EH (cell line): ENCODE measurements at places on chromosomes 2 and 18.

- peak; percentile 84 for DNase-seq
These were observed 36.5 kb downstream of the EFR3B start for GRCh38 chr2:25078170-25079049.

GRCh38 chr2:174633623-174633930, 36.0 kb upstream of the WIPF1 start:
- peak; percentile 40 for DNase-seq

GRCh38 chr2:233289648-233290047, 18.0 kb upstream of the SAG start:
- DNase-seq = no peak

DNA sequence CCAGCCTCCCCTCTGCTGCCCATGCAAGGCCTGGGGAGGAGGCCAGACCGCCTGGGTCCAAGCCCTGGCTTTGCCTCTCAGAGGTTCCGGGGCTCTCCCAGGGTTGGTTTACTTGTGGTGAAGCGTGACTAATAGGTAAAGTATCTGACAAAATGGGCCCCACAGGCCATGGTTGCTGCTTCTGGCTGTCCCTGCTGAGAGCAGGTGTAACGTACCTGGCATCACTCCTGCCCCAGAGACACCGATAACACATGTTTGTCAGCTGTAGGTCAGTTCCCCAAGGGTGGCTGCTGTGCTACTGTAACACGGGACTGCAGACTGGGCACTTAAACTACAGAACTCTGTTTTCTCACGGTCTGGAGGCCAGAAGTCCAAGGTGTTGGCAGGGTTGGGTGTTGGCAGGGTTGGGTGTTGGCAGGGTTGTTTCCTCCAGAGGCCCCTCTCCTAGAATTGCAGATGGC, 34.1 kb downstream of the ODC1 start:
- peak; percentile 61 for DNase-seq

DNA sequence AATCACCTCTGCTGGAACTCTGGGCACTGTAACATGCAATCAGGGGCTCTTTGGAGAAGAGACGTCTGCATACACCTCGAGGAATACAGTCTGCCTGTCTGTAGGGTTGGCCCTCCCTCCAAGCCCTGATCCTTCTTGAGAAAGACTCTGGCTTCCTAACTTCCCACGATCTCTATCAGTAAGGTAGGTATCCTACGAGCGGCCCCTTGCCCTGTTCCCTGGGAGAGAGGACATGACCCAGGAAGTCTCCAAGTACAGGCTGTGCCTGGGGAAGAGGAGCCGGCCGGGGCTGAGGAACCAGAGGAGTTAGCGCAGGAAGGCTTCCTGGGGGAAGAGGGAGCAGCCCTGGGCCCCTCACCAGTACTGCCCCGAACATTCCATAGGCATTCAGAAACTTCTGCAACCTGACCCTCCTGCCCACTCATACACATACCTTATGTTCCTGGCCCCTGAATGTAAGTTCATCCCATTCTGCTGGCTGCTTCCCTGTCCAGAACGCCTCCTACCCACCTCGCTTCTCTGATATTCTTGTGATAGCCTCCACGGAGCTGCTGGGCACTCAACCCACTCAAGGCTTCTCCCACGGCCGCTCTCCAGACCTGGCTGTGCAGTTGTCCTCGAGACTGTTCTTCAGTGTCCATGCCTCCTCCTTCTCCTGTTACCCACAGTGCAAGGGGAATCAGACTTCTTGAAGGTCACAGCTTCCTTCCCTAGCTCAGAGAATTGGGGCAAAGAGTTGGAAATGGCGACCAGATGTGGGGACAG, 116.1 kb downstream of the CYP26B1 start:
- DNase-seq = no peak

DNA sequence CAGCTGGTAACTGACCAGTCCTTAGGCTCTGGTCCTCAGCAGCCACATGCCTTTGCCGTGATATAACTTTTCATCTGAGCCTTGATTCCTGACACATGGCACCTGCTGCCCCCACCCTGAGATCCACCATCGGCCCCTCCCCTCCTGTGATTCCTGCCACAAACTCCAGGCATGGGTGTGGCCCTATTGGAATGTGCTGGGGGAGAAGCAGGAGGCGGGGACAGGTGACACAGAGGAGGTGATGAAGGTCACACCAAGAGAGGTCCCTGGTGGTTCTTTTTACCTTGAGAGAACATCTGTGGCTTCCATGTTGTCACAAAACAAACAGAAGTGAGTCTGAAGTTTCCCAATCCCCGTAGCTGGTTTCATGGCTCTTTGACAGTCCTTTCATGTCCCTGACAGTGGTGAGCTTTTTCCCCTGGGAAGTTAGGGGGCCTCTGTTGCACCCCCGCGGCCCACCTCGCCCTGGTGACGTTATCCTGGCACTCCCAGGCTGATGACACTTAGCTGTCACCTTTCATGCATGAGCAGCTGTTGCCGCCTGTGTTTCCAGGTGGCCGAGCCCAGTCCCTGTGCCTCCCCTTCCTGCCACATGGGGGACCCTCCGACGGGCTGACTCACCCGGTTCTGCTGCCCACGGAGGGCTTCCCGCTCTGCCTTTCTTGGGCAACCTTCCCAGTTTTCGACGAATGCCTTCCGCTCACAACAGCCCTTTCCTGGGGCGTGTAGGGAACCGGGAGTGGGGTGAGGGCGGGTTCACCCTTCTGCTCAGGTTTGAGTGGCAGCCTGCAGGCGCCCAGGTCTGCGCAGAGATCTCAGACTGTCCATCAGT, 66.3 kb upstream of the GLI2 start:
- no peak for DNase-seq

- DNase-seq = peak; percentile 77
These were observed 102.4 kb downstream of the CABLES1 start for GRCh38 chr18:23237524-23238151.

DNA sequence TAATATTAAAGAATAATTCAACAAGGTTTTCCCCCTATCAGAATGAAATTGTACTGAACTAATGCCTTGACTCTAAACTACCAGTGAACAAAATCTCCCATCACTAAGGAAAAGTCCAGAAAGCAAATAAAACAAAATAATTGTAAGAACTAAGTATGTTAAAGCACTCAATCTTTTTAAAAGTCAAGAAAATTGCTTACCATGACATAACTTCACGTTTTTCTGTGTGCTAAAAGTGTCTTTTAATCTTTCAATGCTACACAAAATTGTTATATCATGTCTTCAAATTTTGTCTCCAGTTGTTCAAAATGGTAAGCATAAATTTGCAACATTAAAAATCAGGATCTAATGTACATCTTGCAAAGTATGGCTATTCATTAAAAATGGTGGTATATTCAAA, 156.1 kb downstream of the BAZ2B start:
- DNase-seq = no peak

- DNase-seq = no peak
These were observed 200.1 kb upstream of the NRXN1 start for GRCh38 chr2:51232027-51232426.

DNA sequence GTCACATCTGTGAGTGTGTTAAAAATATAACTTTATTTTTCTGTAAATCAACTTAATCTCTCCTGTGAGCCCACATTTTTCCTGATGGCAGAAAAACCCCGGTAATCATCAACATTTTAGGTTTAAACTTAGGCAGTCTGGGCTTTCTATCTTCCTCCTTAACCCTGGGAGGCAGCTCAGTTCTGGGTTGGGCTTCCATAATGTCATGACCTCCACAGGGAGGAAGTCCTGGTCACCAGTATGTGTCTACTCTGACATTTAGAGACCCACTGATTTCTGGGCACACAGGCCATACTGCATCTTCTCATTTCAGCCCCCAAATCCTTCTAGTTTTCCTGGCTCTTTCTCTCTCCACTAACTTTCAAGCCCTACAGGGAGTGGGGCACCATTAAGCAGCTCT, 181.2 kb downstream of the DYSF start:
- no peak for DNase-seq

GRCh38 chr2:31831585-31831984, 179.2 kb downstream of the MEMO1 start:
- DNase-seq = no peak

GRCh38 chr2:188978291-188979081, 4.3 kb downstream of the COL3A1 start:
- DNase-seq = peak; percentile 92

GRCh38 chr18:9991011-9992000, 77.5 kb downstream of the VAPA start:
- no peak for DNase-seq

GRCh38 chr2:73920577-73921545, 5.8 kb upstream of the DGUOK start:
- peak; percentile 40 for DNase-seq
